ENCODE measurements at places on chromosomes 7 and 10.

DNA sequence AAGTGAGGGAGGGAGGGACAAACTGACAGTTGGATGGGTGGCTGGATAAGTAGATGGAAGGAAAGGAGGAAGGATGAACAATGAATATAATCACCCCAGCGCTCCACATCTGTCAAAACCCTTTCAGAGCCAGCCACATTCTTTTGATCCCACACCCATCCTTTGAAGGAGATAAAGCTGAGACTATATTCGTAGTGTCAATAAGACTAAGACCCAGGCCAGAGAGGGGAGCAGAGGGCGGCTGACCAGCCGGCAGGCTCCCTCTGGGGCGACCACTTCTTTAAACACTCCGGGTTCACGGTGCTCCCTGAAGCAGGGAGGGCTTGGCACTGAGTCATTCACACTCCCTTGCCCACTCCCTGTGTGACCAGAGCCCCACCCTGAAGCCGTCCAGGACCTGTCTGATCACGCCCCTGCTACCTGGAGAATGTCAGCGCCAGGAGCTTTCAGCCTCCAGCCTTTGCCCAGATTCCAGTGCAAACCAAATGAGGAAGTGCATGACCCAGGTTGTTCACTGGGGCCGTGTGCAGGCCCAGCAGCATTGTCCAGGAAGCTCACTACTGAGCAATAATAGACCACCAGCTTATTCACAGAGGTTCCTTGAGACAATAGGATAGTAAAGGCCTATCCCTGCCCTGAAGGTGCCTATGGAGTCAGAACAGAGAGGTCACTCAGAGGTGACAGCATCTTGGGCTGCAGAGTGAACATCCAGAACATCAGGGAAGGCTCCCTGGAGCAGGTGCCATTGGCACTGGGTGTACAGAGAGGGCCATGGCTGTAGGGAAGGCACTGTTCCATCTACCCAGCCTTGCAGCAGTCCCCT is 34.4 kb downstream of the UNC5B start:
- no peak for DNase-seq

- DNase-seq: no peak
These were observed 184.7 kb downstream of the MAD1L1 start for GRCh38 chr7:2048006-2048405.

GRCh38 chr10:27564398-27564797 is 60.3 kb downstream of the RAB18 start:
- DNase-seq: no peak

GRCh38 chr10:17472481-17473227 is 18.3 kb upstream of the ST8SIA6 start:
- no peak for DNase-seq

DNA sequence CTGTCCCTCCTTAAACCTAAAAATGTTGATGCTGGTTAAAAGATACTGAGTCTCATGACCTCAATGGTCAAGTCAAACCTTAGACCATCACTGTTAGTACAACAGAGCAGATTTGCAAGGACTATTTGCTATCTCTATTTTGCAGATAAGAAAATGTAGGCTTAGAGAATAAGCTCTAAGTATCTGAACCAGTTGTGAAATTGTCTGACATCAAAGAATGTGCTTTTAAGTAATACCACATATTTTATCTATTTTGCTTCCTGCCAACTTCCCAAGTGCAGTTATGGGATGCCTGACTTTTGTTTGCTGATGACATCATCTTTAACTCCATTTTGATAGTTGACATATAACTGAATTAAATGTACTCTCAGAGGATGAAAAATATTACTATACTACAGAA is 83.6 kb upstream of the TMEM106B start:
- no peak for DNase-seq

GRCh38 chr7:14432924-14433323 is 443.5 kb upstream of the ETV1 start:
- DNase-seq: no peak

- DNase-seq: peak; percentile 43
These were observed 102.1 kb downstream of the RTKN2 start for GRCh38 chr10:62166331-62167131.

DNA sequence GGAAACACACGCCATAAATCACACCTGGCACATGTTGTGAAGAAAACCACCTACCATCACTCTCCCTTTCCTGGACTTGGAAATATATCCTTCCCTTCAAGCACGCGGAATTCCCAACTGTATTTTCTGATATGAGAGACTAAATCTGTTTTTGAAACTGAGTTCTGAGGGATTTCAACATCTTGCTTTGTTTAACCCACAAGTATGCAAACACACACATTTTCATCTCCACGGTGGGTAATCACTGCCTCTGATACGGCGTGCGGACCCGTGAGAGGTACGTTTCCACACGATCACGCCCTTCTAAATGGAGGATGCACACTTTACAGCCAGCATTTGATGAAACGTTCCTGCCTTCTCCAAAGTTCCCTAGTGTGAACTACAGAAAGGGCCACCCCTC is 83.4 kb downstream of the ZRANB1 start:
- DNase-seq: peak; percentile 15

GRCh38 chr10:132627666-132628531 is 90.3 kb downstream of the INPP5A start:
- DNase-seq: no peak

- DNase-seq: no peak
These were observed 693 bp downstream of the CREB5 start for GRCh38 chr7:28413011-28413410.

DNA sequence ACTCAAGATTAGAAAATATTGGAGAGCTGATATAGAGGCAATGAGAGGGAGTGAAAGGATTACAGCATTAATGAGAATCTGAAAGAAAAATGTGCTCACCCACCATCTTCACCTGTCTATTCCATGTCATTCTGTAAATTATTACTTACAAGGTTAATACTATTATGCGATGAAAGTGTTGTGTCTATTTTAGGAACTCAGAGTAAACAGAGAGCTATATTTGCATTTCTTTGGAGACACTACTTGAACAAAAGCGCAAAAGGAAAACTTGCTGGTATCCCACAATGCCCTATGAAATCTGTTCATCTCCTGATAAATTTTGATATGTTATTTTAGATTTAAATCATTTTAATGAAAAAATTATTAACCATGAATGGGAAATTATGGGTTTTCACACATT is 196.1 kb downstream of the ZEB1 start:
- no peak for DNase-seq

DNA sequence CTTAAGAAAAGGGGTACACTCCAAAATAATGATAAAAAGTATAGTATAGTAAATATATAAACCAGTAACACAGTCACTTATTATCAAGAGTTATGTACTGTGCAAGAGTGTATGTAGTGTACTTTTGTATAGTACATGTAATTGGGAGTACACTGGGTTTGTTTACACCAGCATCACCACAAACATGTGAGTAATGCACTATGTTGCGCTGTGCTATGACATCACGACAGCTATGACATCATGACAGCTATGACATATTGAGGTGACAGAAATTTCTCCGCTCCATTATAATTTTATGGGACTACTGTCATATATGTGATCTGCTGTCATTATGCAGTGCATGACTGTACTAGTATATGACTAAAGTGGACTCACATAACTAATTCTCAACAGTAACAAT is 84.6 kb downstream of the KMT2C start:
- no peak for DNase-seq

DNA sequence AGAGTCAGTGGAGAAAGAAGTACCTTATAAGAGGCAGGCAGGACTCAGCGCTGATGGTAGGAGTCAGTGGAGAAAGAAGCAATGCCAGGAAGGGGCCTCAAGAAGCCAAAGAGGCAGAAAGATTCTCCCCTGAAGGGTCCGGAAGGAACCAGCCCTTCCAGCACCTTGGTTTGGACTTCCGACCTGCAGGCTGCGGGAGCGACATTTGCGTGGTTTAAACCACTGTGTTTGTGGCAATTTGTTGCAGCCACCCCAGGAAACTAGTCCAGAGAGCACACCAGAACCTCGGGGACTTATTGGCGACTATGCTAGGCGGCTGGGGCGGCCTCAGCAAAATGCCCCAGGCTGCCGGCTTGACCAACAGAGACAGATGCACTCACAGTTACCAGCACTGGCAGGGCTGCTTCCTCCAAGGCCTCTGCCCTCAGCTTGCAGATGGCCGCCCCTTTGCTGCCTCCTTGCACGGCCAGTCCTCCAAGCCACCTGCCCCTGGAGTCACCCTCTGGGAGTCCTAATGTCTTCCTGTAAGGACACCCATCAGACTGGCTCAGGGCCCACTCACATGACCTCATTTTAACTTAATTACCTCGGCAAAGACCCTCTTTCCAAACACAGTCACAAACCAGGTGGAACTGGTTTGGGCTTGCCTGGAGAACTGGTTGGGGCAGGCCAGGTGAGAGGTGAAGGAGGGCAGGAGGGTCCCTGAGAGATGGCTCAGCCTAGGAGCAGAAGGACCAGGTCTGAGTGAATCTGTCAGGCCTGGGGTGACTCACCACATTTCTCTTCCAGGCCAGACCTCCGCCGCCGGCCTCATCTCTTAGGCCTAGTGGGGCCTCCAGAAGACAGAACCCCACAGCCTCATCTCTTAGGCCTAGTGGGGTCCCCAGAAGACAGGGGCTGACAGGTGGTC is 26.1 kb downstream of the CALML3 start:
- no peak for DNase-seq

- no peak for DNase-seq
These were observed 16.0 kb downstream of the PTPN12 start for GRCh38 chr7:77553123-77553522.

- DNase-seq: no peak
These were observed 85.0 kb downstream of the SGMS1 start for GRCh38 chr10:50538555-50539398.

DNA sequence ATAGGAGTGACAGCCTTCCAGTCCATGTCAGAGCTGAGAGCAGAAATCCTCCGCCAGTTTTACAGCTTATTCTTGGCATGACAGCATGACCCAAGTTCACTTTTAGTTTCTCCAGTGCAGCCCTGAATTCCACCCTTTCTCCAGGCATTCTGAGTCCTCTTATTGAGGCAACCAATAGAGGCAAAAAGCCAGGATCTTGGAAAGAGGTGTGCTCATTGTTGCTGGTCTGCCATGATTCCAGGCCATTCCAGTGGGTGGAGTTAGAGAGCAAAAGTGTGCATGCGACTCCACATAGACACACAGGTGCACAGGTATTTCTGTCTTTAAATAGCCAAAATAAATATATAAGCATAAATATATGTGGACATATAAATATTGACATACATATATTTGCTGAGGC is 224.7 kb upstream of the ADARB2 start:
- no peak for DNase-seq

GRCh38 chr7:105319578-105319977 is 69.1 kb downstream of the SRPK2 start:
- no peak for DNase-seq

- no peak for DNase-seq
These were observed 90.0 kb downstream of the GRK5 start for GRCh38 chr10:119297207-119297968.

DNA sequence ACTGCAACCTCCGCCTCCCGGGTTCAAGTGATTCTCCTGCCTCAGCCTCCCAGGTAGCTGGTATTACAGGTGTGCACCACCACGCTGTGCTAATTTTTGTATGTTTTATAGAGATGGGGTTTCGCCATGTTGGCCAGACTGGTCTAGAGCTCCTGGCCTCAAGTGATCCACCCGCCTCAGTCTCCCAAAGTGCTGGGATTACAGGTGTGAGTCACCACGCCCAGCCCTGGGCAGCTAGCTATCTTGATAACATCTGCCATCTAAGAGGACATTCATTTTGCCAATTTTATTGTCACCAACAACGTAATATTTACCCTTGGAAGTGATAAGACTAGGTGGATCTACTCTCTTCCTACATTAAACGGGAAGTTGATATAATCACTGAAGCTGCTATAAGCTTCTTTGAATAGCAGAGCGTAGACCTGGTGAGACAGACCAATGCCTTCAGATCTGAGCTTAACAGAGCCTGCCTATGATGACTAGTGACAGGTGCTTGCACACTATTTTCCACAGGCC is 39.7 kb upstream of the SLC35B4 start:
- DNase-seq: no peak

DNA sequence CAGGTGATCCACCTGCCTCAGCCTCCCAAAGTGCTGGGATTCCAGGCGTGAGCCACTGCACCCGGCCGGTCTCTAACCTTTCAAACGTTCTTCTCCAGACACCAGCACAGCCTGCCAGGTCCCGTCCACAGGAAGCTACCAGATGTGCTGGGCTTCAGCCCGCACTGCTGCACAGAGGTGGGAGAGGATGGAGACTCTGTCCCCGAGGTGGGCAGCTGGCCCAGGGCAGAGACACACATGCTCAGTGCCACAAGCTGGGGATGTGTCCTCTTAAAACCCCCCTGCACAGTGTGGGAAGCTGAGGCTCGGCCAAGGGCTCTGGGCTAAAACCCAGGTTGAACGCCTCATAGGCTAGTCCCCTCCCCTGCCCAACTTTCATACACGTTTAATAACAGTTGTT is 9.4 kb downstream of the NUDT1 start:
- DNase-seq: no peak

GRCh38 chr10:104680467-104681401 is 39.6 kb downstream of the SORCS3 start:
- DNase-seq: no peak

- DNase-seq: no peak
These were observed 30.4 kb downstream of the ZNF786 start for GRCh38 chr7:149060156-149060555.
